Astrocyte (in vitro differentiated cells and primary cell): ENCODE measurements at places on chromosomes 11 and 22. TPM values are rescaled to one million over a fixed set of nuclear protein-coding genes. Genes with fewer than 3 reads are reported as not detected.

DNA sequence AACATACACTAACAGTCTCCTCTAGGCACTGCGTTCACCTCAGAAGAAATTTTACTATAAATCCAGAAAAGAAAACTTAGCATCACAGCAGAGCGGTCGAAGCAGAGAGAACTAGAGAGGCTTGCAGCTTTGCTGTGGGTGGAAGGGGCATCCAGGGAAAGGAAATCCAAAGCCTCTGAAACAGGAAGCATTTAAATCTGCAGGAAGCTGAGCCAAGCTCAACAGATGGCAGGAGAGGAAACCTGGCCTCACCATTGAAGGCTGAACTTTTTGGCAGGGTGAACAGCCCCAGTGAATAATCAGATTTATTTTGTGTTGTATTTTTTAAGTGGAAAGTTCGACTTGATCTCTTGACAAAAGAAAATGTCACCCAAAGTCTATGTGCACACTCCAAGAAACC, 858.1 kb downstream of the OPCML start:
- DNase-seq, result no peak
- H3K4me1 ChIP-seq, result no peaks in the 10 kb centered on the region
- no peak overlapping the region for H3K4me3 ChIP-seq
- H3K27me3 ChIP-seq, result no peaks in the 10 kb centered on the region
- H3K36me3 ChIP-seq, result no peaks in the 10 kb centered on the region

DNA sequence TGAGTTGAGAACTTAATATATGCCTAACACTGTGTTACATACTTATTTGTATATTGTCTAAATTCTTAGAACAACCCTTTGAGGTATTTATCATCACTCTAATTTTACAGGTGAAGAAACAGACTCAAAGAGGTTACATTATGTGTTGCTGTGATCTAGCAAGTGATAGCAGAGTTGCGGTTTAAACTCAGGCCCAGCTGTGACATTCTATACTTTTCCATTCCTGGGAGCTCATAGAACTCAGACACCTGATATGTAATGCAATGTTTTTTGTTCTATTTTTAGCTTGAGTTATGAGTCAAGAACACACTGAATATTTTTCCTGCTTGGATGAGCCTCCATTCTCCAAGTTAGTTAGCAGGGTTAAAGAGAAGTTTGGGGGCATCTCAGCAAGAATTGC, 449.7 kb upstream of the DDI1 start:
- peak; percentile 57 for DNase-seq
- peaks cover 14% of the 10 kb centered on the region for H3K4me1 ChIP-seq

DNA sequence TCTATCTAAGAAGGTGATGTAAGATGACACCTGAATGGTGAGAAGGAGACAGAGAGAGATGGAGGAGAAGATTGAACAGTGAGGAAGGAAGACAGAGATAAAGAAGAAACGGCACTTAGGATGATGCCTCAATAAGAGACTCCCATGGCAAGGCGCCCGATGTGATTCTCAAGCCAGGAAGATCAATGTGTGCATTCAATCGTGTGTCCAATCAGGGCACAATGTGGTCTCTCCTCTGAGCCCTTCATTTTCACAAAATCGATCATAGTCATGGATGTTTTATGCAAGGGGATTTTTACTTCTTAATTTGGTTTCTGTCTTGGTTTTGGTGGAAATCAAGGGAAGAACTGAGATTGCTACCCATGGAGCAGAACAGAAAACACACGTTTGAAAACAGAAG, 19.9 kb upstream of the TMPRSS13 start:
- no peaks in the 10 kb centered on the region for H3K4me1 ChIP-seq
- peaks cover 15% of the 10 kb centered on the region for H3K27me3 ChIP-seq
- no peak for DNase-seq
- H3K36me3 ChIP-seq, result no peaks in the 10 kb centered on the region
- no peak overlapping the region for H3K27ac ChIP-seq
- H3K4me3 ChIP-seq, result no peak overlapping the region

DNA sequence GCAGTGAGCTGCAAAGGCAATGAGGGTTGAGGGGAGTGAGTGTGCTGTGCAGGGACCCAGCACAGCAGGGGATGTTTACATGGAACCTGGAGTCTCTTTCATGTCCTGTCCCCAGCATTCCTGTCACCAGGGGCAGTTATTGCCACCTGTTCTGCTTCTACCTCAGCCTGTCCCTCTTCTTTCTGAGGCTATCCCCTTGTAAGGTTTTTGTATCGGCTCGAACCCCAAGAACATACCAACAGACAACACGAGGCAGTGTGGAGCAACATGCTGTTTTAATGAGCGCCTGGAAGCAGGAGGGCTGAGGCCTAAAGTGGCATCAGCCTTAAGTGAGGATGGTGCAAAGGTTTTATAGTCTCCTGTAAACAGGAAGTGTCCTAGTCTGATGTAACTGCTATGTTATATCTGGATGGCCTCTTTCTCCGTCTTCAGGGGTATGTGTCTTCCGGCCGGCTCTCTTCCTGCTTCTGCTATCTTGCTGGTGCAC, 3.9 kb downstream of the SCGB2A2 start:
- H3K27me3 ChIP-seq, result no peaks in the 10 kb centered on the region
- no peaks in the 10 kb centered on the region for H3K4me1 ChIP-seq
- H3K27ac ChIP-seq, result no peak overlapping the region

GRCh38 chr11:131666006-131666405, 295.6 kb downstream of the NTM start:
- no peaks in the 10 kb centered on the region for H3K27me3 ChIP-seq
- H3K36me3 ChIP-seq, result no peaks in the 10 kb centered on the region
- H3K4me3 ChIP-seq, result no peak overlapping the region
- peaks cover 42% of the 10 kb centered on the region for H3K4me1 ChIP-seq
- DNase-seq, result no peak

DNA sequence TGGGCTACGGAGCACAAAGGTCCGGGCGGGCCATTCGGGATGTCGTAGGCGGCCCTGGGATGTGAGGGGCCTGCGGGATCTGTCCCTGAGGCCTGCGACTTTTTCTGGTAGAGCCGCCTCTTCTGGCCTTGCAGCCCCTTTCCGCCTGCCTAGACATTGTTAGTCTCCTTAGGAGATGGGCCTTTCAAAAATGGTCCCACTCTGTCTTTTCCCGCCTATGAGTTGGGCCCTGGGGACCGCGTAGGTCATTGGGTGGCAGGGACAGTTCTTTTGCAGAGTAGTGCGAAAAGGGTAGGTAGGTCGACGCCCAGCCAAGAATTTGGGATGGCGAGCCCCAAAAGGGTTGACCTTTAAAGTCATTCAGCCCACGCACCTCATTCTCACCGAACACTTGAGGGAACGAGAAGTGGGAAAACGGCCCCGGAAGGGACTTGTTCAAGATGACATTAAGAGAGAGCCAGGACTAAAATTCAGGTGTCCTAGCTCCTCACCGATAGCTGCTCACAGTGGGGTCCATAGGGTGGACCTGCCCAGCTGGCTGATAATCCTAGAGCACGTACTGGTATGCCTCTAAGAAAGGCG, 785 bp downstream of the OTUB1 start:
- DNase-seq, result no peak
- peaks cover 6% of the 10 kb centered on the region for H3K36me3 ChIP-seq
- H3K4me1 ChIP-seq, result peaks cover 16% of the 10 kb centered on the region
- no peaks in the 10 kb centered on the region for H3K27me3 ChIP-seq
- H3K4me3 ChIP-seq, result peak overlapping the region; percentile 80

GRCh38 chr11:34406413-34406812, 32.3 kb upstream of the CAT start:
- no peak overlapping the region for H3K27ac ChIP-seq
- no peaks in the 10 kb centered on the region for H3K4me1 ChIP-seq
- no peak for DNase-seq
- no peaks in the 10 kb centered on the region for H3K36me3 ChIP-seq
- H3K4me3 ChIP-seq, result no peak overlapping the region

DNA sequence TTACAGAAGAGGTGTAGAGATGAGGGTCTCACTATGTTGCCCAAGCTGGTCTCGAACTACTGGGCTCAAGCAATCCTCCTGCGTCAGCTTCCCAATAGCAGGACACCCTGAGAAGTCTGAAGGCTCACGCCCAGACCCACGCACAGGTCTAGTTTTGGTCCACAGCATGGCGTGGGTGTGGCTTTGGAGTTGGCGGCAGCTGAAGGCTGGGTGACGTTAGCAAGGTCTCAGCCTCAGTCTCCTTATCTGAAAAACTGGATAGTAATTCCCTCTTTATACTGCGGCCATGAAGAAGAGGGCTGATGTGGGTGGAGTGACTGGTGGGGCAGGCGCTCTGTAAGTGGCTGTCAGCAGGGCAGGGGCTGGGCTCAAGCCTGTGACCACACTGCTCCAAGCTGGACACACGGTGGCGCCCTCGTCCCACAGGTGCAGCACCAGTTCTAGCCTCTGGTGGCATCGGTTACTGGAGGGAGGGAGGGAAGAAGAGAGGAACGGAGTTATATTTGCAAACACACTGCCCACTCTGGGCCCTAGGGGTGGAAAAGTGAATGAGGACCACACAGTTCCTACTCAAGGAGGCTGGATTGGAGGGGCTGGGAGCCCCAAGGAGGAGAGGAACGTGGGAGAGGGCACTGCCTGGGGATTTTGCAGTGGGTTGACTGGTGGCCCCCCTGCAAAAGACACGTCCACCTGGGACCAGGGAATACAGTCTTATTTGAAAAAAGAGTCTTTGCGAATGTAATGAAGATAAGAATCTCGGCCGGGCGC, 19.6 kb upstream of the CARD10 start:
- no peaks in the 10 kb centered on the region for H3K36me3 ChIP-seq
- no peak overlapping the region for H3K27ac ChIP-seq
- H3K4me3 ChIP-seq, result no peak overlapping the region
- H3K4me1 ChIP-seq, result peaks cover 15% of the 10 kb centered on the region
- DNase-seq, result peak; percentile 80

DNA sequence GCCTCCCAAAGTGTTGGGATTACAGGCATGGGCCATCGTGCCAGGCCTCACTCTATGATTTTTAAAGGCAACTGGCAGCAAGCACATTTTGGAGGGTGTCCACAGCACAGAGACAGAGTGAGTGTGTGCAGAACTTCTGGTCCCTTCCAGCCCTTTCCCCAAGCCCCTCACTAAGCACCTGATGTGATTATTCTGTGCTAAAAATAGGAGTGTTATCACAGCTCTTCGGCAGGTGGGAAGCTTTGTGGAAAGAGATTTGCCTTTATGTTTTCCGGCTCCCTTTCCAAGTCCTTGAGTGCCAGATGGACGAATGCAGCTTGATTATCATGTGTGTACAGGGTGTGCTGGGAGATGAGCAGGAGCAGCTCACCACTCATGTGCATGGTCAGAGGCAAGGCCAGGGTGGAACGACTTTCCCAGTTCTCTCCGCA, 310.8 kb downstream of the DDX10 start:
- DNase-seq, result no peak
- H3K4me3 ChIP-seq, result no peak overlapping the region
- no peaks in the 10 kb centered on the region for H3K36me3 ChIP-seq
- no peak overlapping the region for H3K27ac ChIP-seq
- no peaks in the 10 kb centered on the region for H3K27me3 ChIP-seq

DNA sequence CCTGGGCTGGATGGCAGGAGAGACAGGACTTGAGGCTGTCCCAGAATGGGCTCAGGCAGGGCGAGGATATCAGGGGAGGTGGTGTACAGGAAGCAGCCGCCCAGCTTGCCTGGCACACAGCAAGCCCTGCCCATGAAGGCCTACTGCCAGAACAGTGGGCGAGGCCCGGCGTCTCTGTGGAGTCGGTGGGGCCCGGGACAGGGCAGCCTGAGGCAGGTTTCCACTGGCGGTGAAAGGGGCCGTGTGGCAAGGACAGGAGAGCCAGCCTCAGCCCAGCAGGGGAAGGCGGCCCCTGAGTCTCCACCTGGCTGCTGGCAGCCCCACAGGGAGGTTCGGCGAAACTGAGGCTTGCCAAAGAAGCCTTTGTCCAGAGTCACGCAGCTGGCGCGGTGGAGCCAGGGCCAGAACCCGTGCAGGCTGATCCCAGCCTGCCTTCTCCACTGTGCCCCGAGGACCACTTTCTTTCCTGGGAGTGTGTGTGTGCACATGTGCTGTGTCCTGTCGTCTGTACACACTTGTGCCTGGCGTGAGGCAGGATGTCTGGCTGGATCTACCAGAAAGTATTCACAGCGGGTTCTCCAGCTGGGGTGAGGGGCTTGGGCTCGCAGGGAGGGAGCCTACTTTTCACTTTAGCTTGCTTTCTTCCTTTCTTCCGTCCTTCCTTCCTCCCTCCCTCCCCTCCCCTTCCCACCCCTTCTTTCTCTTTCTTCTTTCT, 1.2 kb downstream of the TSPO start:
- H3K27me3 ChIP-seq, result no peaks in the 10 kb centered on the region
- H3K36me3 ChIP-seq, result no peaks in the 10 kb centered on the region
- peak; percentile 27 for DNase-seq
- peak overlapping the region; percentile 50 for H3K27ac ChIP-seq
- H3K4me3 ChIP-seq, result peak overlapping the region; percentile 71
- H3K4me1 ChIP-seq, result peaks cover 9% of the 10 kb centered on the region

DNA sequence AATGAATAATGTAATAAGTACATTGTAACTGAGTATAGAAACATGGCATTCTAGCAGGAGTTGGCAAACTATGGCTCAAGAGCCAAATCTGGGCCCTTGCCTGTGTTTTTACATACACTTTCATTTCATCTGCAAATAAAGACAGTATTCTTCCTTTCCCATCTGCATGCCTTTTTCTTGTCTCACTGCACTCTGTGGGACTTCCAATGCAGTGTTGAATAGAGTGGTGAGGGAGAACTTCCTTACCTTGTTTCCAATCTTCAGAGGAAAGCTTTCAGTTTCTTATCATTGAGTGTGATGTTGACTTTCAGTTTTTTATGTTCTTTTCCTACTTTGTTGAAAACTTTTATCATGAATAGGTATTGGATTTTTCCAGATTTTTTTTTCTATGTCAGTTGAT, 82.1 kb downstream of the USP47 start:
- H3K36me3 ChIP-seq, result peaks cover 9% of the 10 kb centered on the region
- no peak for DNase-seq
- no peaks in the 10 kb centered on the region for H3K4me1 ChIP-seq
- H3K27me3 ChIP-seq, result no peaks in the 10 kb centered on the region

GRCh38 chr11:62909107-62909894, 11.9 kb downstream of the CHRM1 start:
- no peak overlapping the region for H3K27ac ChIP-seq
- DNase-seq, result peak; percentile 37
- H3K27me3 ChIP-seq, result peaks cover 7% of the 10 kb centered on the region
- no peaks in the 10 kb centered on the region for H3K36me3 ChIP-seq
- no peak overlapping the region for H3K4me3 ChIP-seq

GRCh38 chr11:32088117-32088941, 2.5 kb upstream of the RCN1 start:
- peak overlapping the region; percentile 38 for H3K4me3 ChIP-seq
- H3K27ac ChIP-seq, result peak overlapping the region; percentile 74
- peak; percentile 94 for DNase-seq
- peaks cover 39% of the 10 kb centered on the region for H3K4me1 ChIP-seq
- H3K27me3 ChIP-seq, result peaks cover 7% of the 10 kb centered on the region
- H3K36me3 ChIP-seq, result no peaks in the 10 kb centered on the region

GRCh38 chr11:117476531-117477142, 149.0 kb downstream of the CEP164 start:
- H3K27ac ChIP-seq, result no peak overlapping the region
- no peak for DNase-seq
- H3K36me3 ChIP-seq, result no peaks in the 10 kb centered on the region
- H3K27me3 ChIP-seq, result peaks cover 4% of the 10 kb centered on the region

GRCh38 chr11:102305352-102306047, 11.8 kb upstream of the BIRC3 start:
- no peaks in the 10 kb centered on the region for H3K27me3 ChIP-seq
- H3K27ac ChIP-seq, result no peak overlapping the region
- no peak overlapping the region for H3K4me3 ChIP-seq
- no peak for DNase-seq

The FGF3 gene
- not detected in 2 replicates for total RNA-seq

The PRG3 gene
- total RNA-seq, result not detected in 2 replicates

The KCNQ1 gene
- total RNA-seq, result 0.31 TPM in 1 of 2 replicates, not detected in the other

The GPR83 gene
- total RNA-seq, result 0.14 TPM in 1 of 2 replicates, not detected in the other

The PICK1 gene
- total RNA-seq, result 20.7 and 22.9 TPM in 2 replicates
